ENCODE measurements at places on chromosomes 3 and 15.
A peak's percentile ranks its signal among the peaks of the same experiment; 100 is the strongest.

- no peak for DNase-seq
Observed at GRCh38 chr3:49257187-49257586, 19.8 kb downstream of the C3orf62 start.

DNA sequence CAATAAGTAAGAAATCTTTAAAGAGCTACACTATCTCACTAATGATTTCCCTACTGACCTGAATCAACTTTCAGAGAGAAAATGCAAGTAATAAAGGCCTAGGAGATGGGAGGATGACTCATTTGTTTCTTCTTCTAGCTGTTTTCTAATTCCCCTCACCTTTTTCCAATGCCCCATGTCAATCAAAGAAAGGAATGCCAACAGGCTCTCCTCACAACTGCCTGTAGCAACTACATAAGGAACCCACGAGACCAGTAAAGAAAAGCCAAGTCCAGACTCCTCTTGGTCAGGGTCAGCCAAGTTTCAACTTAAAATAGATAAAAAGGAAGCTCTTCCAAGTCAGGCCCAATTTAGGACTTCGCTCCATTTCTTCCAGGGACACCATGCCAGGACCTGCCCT, 201.9 kb downstream of the TNIK start:
- no peak for DNase-seq

DNA sequence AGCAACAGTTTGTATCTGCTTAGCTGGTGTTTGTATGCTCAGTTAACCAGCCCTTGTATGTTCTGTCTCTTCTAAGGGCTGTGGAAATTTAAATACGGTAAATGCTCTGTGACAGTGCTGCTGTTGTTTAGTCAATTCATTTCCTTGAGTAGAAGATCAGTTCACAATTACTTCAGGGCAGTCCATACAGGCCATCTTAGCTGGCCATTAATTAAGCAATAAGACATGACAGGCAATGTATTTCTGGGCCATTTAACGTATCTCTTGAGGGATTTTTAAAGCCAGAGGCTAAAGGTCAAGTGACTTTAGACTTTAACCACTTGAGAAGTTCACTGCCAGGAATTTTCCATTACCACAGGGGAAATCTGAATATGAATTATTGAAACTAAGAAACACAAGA, 351.8 kb downstream of the ZIC1 start:
- DNase-seq, result no peak

DNA sequence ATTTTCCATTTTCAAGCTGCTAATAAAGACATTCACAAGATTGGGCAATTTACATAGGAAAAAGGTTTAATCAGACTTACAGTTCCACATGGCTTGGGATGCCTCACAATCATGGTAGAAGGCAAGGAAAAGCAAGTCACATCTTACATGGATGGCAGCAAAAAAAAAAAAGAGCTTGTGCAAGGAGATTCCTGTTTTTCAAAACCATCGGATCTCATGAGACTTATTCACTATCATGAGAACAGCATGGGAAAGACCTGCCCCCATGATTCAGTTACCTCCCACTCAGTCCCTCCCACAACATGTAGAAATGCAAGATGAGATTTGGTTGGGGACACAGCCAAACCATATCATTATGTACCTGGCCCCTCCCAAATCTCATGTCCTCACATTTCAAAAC, 202.0 kb downstream of the FNDC3B start:
- no peak for DNase-seq

- no peak for DNase-seq
Observed at GRCh38 chr15:54722342-54722986, 474.3 kb downstream of the RSL24D1 start.

GRCh38 chr15:91113030-91113429, 13.0 kb downstream of the SV2B start:
- no peak for DNase-seq

- DNase-seq, result no peak
Observed at GRCh38 chr3:99859825-99860224, 42.2 kb downstream of the CMSS1 start.

- DNase-seq, result no peak
Observed at GRCh38 chr3:153338487-153338886, 176.5 kb downstream of the RAP2B start.

GRCh38 chr15:40944510-40945296, 8.6 kb upstream of the CHAC1 start:
- no peak for DNase-seq

GRCh38 chr3:43994657-43995546, 246.8 kb upstream of the TOPAZ1 start:
- DNase-seq, result no peak

DNA sequence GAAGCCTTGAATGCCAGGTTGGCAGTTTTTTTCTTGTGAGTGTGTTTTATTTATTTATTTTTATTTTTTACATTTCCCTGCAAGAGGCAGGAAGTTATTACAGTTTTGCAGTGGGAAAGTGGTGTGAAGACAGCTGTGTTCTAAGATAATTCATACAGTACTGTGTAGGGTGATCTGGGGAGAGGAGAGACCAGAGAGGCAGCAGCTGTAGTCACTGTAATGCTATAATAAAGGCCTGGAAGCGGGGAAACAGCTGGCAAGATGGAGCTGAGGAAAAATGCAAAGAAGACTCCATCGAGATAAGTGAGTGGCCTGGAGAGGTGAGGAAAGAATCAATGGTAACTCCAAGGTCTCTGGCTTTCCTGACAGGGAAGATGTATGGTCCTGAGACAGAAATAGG, 23.1 kb downstream of the CNTN3 start:
- DNase-seq, result no peak

DNA sequence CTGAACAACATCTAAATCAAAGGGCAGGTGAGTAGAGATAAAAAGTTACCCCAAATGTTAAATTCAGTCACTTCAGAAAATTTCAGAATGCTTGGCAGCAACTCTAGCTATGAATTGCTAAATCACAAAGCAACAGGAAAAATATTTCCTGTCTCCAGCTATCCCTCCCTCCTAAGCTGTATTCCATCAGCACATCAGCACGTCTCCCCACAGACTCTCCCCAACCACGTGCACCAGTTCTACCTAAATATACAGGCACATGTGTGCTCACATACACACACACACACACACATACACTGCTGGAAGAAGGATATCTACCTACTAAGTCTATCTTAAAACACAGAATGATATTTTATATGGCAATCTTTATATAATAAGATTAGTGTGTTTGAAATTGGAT, 177.1 kb upstream of the ARHGEF26 start:
- DNase-seq, result no peak

DNA sequence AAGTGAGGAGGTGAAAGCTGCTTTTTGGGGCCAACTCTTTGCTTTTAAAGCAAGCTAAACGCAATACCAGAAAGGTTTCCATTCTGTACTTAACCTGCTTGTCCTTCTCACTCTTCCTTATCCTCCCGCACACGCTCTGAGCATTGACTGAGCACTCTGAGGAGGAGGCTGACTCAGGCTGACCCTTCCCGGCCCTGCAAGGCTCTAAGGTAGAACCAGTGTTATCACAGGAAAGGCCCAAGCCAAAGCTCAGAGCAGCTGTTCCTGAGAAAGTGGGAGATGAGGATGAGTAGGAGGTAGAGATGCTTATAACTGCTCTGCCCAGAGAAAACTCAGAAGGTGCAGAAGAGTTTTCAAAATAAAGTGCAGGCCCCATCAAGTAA, 2.3 kb downstream of the B3GNT5 start:
- no peak for DNase-seq

- DNase-seq, result no peak
Observed at GRCh38 chr15:67189326-67190051, 65.0 kb downstream of the AAGAB start.

DNA sequence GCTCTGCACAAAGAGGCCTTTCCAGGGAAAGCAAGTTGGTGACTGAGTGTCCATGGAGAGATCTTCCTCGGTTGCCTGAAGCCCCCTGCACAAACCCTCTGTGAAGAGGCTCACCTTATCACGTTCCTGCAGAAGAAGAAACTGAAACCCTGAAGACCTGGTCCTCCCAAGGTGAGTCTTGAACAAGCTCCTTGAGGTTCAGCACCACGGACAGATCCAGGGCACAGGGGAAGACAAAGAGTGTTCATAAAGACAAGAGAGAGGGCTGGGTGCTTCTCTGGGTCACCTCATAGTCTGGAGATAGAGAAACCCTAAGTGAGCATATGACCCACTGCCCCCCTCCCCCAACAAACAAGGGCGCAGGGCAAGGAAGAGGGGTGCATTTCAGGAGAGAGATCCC, 21.7 kb upstream of the TBC1D21 start:
- peak; percentile 20 for DNase-seq

GRCh38 chr3:61181874-61182273, 69.4 kb downstream of the FHIT start:
- no peak for DNase-seq

DNA sequence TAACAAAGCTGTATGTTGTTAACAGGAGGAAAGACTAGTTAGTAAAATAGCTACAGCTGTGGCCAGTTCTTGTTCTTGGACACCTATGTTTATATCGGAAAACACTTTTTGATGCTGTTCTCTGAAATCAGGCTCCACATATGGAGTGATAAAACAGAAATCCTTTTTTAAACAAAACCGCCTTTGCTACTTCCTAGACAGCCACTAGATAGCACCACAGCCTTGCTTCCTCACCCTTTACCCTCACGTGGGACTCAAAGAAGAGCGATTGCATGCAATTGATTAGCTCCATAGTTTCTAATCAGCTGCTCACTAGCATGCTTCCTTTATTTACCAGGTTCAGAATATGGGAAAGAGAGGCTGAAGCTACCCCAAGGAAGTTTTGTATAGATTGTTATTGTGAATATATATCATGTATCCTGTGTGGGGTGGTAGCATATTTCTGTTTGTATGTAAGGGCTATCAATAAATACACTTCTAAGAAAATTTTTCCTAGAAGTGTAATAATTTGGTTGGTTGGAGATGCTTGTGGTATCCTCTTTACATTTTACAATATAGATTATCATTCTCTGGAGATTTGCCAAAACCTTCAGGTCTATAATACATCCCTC, 4.3 kb upstream of the MTFMT start:
- no peak for DNase-seq

- peak; percentile 51 for DNase-seq
Observed at GRCh38 chr3:15271785-15272381, 60.5 kb downstream of the SH3BP5 start.

DNA sequence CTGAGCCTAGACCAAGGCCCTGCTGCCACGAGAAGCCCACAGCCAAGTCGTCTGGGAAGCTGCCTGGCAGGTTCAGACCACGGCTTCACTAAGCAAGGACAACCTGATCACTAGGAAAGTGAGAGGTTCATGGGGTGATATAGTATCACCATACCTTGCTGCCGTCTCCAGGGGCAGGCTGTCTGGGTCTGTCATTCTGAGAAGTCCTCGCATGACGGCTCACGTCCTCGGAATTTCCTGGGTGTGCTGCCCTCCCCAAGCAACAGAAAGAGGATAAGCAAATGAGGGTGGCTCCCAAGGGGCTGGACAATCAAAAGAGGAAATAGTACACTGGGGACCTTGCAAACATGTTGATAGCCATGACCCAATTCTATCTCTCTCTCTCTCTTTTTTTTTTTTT, 207.4 kb upstream of the IGF1R start:
- DNase-seq, result no peak

DNA sequence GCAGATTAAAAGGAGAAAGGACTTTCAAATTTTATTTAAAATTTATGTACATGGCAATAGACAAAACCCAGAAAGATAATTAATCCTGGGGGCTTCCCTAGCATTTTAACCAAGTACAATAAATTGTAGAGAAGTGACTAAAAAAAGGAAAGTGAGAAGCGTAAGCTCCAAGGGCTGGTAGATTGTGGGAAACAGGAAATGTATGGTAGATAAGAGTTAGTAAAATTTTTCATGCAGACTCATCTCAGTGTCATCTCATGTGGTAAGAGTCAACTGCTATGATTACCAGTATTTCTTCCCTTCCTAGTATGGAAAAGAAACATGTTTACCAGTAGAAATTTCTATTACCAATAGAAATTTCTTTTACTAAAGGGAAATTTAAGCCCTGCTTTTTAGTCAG, 464.3 kb upstream of the AGTR1 start:
- no peak for DNase-seq

- DNase-seq, result no peak
Observed at GRCh38 chr3:123236902-123237301, 35.2 kb downstream of the SEC22A start.

DNA sequence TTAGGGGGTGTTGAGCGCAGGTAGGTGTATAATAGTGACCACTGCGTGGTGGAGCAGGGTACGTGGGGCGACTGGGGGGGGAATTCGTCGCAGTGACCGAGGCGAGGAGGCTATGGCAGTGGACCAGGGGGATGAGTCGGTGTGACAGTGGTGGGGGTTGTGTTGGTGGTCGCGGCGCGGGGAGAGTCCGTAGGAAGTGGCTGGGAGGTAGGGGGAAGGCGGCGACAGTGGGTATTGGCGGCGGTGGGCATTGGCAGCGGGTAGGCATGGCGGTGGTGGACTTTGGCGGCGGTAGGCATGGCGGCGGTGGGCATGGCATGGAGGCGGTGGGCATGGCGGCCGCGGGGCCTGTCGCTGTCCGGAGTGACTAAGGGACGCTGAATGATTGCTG, 739 bp downstream of the SNRPN start:
- DNase-seq, result no peak

DNA sequence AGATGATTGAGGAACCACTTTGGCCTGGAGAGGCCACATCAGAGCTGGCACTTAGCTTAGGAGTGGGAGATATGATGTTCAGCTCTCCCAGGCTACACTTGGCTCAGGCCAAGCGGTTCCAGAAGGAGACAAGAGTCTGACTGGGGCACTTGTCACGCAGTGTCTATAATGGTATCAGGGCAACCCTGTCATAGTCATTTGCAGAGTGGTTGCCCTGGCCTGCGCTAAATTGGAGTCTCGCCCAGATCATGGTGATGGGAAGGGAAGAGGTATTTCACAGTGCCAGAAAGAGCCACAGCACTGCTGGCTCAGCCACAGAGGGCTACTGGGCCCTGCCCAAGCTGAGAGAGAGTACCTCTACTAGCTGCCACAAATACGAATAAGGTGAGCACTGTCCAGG, 186.9 kb upstream of the CRBN start:
- DNase-seq, result no peak

- DNase-seq, result no peak
Observed at GRCh38 chr3:161177991-161178390, 43.1 kb upstream of the NMD3 start.

GRCh38 chr15:69763831-69764230, 311.2 kb downstream of the RPLP1 start:
- DNase-seq, result no peak

DNA sequence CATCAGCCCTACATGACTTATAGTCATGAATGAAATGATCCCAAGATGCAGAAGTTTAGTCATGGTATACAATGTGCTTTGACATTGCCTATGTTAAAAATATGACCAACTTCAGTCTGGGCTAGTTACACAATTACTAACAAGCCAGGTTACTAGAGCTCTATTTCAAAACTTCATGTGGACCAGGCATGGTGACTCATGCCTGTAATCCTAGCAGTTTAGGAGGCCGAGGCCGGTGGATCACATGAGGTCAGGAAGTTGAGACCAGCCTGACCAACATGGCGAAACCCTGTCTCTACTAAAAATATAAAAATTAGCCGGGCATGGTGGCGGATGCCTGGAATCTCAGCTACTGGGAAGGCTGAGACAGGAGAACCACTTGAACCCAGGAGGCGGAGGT, 613.0 kb downstream of the CADM2 start:
- DNase-seq, result no peak

- DNase-seq, result no peak
Observed at GRCh38 chr3:20561166-20561565, 375.2 kb upstream of the SGO1 start.

GRCh38 chr15:83108266-83109219, 1.1 kb downstream of the TM6SF1 start:
- no peak for DNase-seq

Data from stimulated activated CD4-positive, alpha-beta T cell treated with anti-CD3 and anti-CD28 coated beads, Interleukin-4, amount 100 ng/mL, for 48 hours (primary cell).